Natural killer cell treated with Interleukin-12 subunit alpha and Interleukin-12 subunit beta and Interleukin-15 and Interleukin-18, amount 100 ng/mL, for 72 hours (primary cell): ENCODE measurements at places on chromosomes 2 and 18.
A peak's percentile ranks its signal among the peaks of the same experiment; 100 is the strongest.

DNA sequence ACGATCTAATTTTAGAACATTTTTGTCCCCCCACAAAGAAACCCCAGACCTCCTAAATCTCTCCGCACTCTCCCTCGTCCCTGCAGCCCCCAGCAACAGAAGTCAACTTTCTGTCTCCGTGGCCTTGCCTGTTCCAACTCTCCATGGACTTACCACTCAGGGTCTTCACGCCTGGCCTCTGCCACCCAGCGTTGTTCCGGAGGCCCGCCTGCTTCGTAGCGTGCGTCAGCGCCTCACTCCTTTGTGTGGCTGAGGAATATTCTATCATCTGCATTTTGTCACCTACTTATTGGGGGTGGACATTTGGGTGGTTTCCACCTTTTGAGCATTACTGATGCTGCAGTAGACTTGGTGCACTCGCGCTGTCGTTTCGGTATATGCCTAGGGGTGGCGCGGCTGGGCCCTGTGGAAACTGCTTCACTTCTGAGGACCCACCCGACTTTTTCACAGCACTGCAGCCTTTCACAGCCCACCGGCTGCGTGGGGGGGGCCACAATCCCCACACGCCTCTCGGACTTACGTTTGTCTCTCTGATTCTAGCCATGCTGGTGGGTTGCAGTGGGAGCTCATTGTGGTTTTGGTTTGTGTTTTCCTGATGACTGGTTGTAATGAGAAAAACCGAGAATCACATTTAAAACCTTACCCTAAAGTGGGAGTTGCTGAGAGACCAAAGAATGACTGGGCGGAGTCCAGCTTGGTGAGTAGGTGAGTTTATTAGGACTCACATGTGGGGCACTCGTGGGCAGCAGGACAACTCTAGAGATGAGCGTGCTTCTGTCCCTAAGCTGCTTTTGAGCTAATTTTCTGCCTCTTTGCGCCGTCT lies 1.4 kb upstream of the HSBP1L1 start:
- no peaks in the 10 kb centered on the region for H3K36me3 ChIP-seq
- H3K27ac ChIP-seq = peak overlapping the region; percentile 34
- H3K4me3 ChIP-seq = peak overlapping the region; percentile 79
- H3K27me3 ChIP-seq = no peaks in the 10 kb centered on the region

DNA sequence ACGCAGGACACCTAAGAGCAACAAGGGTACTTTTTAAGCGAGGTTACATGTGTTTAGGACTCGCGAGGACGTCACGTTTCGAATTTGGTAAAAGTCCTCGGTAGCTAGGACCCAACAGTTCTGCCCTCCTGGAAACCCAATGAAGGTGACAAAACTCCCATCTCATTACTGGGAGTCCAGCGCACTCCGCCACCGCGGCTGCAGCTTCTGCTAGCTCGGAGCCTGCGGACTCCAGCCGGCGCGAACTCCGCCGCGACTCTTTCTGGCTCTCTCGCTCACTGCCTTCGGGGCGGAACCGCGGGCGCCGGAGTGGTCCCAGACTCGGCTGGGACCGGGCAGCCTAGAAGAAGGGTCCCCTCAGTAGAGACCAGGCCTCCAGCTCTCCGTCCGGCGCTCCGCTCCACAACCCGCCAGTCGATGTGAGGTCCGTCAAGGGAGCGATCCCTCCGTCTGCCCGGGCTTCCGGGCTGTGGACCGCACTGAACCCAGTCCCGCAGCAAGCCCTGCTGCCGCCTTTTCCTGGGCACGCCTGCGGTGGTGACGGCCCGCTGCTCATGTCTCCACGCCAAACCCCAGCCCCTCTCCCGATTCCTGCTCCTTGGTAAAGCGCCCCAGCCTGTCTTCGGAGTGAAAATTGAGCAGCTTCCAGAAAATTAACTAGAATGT lies 3.0 kb upstream of the OSR1 start:
- H3K27ac ChIP-seq = peak overlapping the region; percentile 83
- no peak for DNase-seq
- peaks cover 24% of the 10 kb centered on the region for H3K4me1 ChIP-seq
- peak overlapping the region; percentile 89 for H3K4me3 ChIP-seq

DNA sequence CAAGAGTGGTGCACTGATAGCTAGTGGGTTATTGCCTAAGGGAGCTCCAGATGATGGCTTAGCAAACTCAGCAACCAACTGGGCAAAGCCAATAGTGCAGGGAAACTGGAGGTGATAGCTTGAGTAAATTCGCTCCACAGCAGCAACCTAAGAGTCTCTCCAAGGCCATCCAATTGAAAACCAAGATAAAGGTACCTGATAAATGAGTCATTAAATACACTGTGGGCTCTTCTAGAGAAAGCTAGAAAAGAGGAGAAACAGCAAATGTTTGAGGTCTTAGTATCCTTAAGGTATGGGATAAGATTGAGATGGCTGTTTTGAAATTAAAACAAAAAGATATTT lies 197.8 kb upstream of the ERBB4 start:
- H3K36me3 ChIP-seq = no peaks in the 10 kb centered on the region
- H3K4me1 ChIP-seq = peaks cover 10% of the 10 kb centered on the region
- no peak overlapping the region for H3K27ac ChIP-seq
- H3K4me3 ChIP-seq = no peak overlapping the region

DNA sequence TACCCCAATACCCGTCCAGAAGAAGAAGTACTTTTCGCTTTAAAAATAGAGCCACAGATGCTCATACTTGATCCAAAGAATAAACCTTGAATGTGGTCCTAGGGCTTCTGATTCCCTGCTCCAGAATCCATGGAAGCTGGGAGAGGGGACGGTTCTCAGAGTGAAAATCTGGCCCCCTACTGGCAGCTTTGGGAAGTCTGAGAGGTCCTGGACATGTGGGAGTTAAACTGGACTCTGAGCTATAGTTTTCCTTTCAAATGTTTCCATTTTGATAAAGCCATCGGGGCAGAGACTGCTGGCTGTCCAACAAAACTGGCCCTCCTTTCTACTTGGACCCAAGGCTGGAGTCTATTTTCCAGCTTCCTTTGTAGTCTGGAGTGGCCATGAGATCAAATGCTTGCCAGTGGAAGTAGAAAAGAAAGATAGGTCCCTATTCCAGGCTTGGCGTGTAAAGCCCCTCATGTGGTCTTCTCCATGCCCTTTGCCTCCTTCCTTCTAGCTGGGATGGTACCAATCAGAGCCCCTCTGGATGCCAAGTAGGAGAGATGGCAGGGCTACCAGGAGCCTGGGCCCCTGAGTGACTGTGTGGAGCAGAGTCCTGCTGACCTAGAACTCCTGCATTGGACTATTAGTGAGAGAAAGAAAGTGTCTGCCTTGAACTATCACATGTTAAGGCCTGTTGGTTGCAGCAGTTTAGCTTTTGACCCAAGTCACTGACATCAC lies 37.7 kb upstream of the TBC1D8 start:
- peaks cover 2% of the 10 kb centered on the region for H3K27me3 ChIP-seq
- no peaks in the 10 kb centered on the region for H3K36me3 ChIP-seq
- no peak overlapping the region for H3K27ac ChIP-seq
- H3K4me3 ChIP-seq = no peak overlapping the region
- no peak for DNase-seq
- no peaks in the 10 kb centered on the region for H3K4me1 ChIP-seq

DNA sequence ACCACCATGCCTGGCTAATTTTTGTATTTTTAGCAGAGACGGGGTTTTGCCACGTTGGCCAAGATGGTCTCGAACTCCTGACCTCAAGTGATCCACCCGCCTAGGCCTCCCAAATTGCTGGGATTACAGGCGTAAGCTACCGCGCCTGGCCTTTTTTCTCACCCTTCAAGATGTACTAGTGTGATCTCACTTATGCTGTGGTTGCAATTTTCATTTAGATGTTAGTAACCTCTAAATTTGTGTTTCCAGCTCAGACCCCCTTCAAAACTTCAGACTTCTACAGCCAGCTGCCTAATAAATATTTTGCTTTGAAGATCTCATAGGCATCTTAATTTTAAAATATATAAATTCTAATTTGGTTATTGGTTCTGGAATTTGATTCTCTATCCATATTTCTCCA lies 8.0 kb downstream of the SLC38A11 start:
- H3K27ac ChIP-seq = no peak overlapping the region
- peaks cover 7% of the 10 kb centered on the region for H3K27me3 ChIP-seq
- no peaks in the 10 kb centered on the region for H3K4me1 ChIP-seq

GRCh38 chr18:72742002-72742401 lies 125.8 kb downstream of the NETO1 start:
- no peak for DNase-seq
- H3K36me3 ChIP-seq = no peaks in the 10 kb centered on the region
- H3K27ac ChIP-seq = no peak overlapping the region
- H3K4me3 ChIP-seq = no peak overlapping the region

DNA sequence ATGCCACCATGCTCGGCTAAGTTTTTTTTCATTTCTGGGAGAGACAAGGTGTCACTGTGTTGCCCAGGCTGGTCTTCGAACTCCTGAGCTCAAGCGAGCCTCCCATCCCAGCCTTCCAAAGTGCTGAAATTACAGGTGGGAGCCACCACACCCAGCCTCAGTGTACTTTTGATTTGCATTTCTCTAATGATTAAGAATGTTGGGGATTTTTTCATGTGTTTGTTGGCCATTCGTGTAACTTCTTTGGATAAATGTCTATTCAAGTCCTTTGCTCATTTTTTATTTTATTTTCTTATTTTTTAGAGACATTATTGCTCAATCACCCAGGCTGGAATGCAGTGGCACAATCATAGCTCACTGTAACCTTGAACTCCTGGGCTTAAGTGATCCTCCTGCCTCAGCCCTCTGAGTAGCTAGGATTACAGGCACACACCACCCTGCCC lies 73.1 kb downstream of the TMEM185B start:
- DNase-seq = no peak
- no peaks in the 10 kb centered on the region for H3K27me3 ChIP-seq
- H3K4me1 ChIP-seq = no peaks in the 10 kb centered on the region
- no peak overlapping the region for H3K27ac ChIP-seq
- no peak overlapping the region for H3K4me3 ChIP-seq

- no peak overlapping the region for H3K4me3 ChIP-seq
- H3K27ac ChIP-seq = no peak overlapping the region
- no peaks in the 10 kb centered on the region for H3K4me1 ChIP-seq
Observed at GRCh38 chr2:37361216-37361815, 16.9 kb downstream of the QPCT start.
